Tongue (tissue), 3 donors: ENCODE measurements at places on chromosomes 2 and 18. TPM values are rescaled to one million over a fixed set of nuclear protein-coding genes. Genes with fewer than 3 reads are reported as not detected.

The RBBP8 gene
- total RNA-seq: 22.3 TPM

The PNO1 gene
- 15.5 TPM for total RNA-seq

The SOX11 gene
- 15.8 TPM for total RNA-seq

The TMEM247 gene
- total RNA-seq: not detected

The STK17B gene
- total RNA-seq: 24.2 TPM

The RAB6C gene
- total RNA-seq: 0.10 TPM

The HES6 gene
- total RNA-seq: 22.1 TPM

The CFAP221 gene
- 3.0 TPM for total RNA-seq

The C18orf32 gene
- total RNA-seq: 20.9 TPM
